ENCODE measurements at places on chromosomes 7 and 10. TPM values are rescaled to one million over a fixed set of nuclear protein-coding genes. Genes with fewer than 3 reads are reported as not detected.

CDH23 gene
- total RNA-seq = 3.4 TPM

ADRA2A gene
- total RNA-seq = 4.6 TPM

PAX4 gene
- not detected for total RNA-seq

TMEM140 gene
- total RNA-seq = 29.6 TPM

C10orf53 gene
- not detected for total RNA-seq

SFRP4 gene
- 3.2 TPM for total RNA-seq

ELAPOR2 gene
- 8.0 TPM for total RNA-seq

FAM20C gene
- total RNA-seq = 25.5 TPM

TACC2 gene
- total RNA-seq = 64.2 TPM

SLC18A3 gene
- 0.68 TPM for total RNA-seq

MSS51 gene
- total RNA-seq = 3.4 TPM

PKD2L1 gene
- not detected for total RNA-seq

- no peak for DNase-seq
Observed at GRCh38 chr7:113040849-113041248, 45.8 kb downstream of the GPR85 start.

DNA sequence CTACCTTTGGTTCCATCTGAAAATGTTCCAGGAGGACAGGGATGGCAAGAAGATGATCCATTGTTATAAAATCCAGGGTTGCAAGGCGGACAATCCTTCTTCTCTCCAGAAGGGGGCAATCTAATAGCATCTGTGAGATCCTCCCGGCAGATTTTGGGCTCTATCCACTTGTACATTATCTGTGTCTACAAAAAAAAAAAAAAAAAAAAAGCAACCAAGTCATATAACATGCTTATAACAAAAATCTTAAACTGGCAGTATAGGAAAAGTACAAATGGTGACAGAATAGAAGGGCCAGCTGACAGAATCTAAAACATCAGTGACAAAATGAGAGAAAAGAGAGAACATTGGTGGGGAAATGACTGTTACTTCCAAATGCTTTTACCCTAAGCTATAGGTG is 132.7 kb downstream of the ELAPOR2 start:
- no peak for DNase-seq

DNA sequence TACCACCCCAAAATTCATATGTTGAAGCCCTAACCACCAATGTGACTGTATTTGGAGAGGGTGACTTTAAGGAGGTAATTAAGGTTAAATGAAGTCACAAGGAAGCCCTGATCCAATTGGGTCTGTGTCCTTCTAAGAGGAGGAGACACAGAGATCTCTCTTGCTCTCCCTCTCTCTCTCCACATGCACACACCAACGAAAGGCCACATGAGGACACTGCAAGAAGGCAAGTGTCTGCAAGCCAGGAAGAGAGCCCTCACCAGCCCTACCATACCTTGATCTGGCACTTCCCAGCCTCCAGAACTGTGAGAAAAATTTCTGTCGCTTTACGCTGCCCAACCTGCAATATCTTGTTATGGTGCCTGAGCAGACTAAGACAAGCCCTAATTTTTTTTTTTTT is 56.0 kb upstream of the NEBL start:
- DNase-seq = no peak

DNA sequence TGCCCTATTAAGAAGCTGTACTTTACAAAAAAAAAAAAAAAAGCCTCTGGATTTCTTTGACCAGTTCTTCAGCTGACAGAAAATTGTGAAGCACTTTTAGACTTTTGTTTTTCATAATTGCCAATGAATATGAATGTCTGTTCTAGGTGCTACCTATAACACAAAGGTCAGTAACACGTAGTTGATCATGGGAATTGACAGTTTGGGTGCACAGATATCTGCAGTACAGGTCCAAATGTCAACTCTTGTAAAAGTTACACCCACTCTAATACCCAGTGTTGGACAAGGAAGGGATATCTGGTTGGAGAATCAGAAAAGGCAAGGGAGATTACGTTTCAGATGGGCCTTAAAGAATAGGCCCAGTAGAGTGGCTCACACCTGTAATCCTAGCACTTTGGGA is 1.8 kb downstream of the REEP3 start:
- DNase-seq = no peak

GRCh38 chr7:24902276-24902675 is 77.7 kb downstream of the OSBPL3 start:
- no peak for DNase-seq

- DNase-seq = no peak
Observed at GRCh38 chr10:73956476-73957359, 41.2 kb upstream of the VCL start.

GRCh38 chr7:142807855-142808460 is 37.2 kb downstream of the PRSS2 start:
- DNase-seq = no peak

DNA sequence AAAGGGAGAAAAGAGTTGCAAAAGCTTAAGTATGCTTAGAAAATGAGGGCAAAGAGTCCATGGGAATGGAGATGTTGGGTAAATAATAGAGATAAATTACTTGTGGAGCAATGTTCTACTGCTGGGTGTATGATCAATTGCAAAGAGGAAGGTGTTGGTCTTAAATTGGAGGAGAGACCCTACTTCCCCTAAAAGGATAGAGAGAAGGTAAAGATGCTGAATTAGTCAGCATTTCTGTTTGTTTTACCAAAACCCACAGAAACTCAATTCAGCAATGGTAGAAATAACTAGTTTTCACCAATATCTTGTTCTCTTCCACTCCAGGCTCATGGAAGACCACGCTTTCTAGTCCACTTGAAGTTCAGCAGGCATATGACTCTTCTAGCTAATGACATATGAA is 32.1 kb downstream of the ASB4 start:
- no peak for DNase-seq

GRCh38 chr10:15859906-15860691 is at the start of gene MINDY3:
MINDY3 (minus strand) TSS chr10:15860507; CDS start chr10:15860299, 208 bp downstream.
- DNase-seq = peak; percentile 85

- peak; percentile 82 for DNase-seq
Observed at GRCh38 chr7:74306730-74307469, 17.7 kb downstream of the CLIP2 start.

GRCh38 chr7:77289387-77289786 is 89.8 kb upstream of the FGL2 start:
- no peak for DNase-seq

GRCh38 chr10:102511583-102512274 is 8.0 kb downstream of the SUFU start:
- DNase-seq = no peak

DNA sequence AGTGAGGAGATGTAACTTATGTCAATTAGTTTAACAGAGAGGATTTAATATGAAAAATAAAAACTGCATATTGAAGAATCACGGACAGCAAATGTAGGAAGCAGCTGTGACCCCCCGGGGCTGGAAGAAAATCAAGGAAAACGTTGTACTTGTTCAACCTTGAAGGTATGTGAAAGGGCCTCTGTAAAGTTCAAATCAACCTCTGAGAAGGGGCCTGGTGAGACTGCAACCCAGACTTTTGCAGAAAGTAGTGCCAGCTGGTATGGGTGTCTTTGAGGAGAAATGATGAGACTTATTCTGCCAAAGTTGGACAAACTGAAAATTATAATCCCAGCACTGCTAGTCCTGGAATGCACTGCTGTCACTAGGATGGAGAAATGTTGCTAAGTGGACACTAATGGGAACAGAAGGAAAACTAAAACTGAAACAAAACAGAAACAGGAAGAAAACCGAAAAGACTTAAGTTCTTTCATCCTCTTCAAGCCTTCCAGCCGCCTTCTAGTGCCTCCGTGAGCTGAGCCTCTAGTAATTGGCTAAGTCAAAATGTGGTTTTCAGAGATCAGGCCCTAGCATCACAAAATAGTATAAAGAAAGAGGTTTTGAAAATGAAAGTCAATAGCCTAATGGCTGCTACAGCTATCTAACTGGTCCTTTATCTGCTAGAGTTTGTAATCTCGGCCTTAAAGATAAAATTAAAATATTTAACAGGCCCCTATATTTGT is 253.7 kb upstream of the SORCS1 start:
- no peak for DNase-seq

DNA sequence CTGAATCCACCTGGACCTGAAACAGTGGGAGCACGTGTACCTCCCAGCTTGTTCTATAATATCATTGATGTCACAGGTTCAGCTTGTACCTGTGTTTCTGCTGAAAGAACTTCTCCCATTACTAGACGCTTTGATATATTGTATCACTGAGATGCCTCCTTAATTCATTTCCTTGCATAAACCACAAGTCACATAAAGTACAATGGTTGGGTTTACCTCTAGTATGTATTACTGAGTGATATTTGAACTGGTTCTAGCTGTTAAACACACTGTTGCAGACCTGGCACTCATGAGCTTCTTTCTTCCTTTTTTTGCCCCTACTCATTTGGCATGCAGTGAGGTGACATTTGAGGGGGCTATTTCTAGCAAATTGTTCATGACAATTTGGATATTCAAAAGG is 106.6 kb upstream of the KLF14 start:
- no peak for DNase-seq

DNA sequence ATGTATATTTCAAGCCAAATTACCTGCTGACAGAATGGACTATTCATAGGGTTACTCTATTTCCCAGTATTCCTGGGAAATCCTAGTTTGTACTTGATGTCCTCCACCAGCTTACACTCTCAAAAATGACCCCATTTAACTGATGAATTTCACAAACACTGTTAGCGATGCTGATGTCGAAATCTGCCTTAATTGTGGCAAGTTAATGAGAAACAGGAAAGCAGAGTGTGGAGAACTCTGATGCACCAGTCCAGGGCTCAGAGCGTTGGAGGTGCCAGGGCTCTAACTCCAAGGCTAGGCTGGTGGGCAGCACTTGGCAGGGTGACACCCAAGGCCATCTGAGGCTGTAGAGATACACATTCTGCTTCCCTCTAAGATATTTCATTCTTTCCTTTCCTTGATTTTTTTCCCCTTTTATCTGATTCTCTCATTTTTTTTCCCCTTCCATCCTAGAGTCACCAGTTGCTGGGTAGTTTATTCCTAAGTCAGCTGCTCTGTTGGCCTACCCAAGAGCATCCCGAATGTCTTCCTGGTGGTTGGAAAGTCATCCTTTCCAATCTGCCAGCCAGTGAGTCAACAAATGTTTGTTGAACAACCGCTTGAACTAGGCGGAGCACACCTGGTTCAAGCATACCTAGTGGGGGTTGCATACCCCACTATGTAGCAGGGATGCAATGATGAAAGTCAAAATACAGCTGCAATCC is 525.0 kb upstream of the NRP1 start:
- DNase-seq = no peak

- no peak for DNase-seq
Observed at GRCh38 chr10:66604195-66604594, 321.6 kb upstream of the LRRTM3 start.

- DNase-seq = no peak
Observed at GRCh38 chr7:7002418-7003062, 176.5 kb upstream of the CCZ1B start.

GRCh38 chr7:25876092-25876491 is 275.9 kb upstream of the NFE2L3 start:
- DNase-seq = no peak

GRCh38 chr7:151729521-151729921 is 147.4 kb downstream of the PRKAG2 start:
- DNase-seq = no peak

DNA sequence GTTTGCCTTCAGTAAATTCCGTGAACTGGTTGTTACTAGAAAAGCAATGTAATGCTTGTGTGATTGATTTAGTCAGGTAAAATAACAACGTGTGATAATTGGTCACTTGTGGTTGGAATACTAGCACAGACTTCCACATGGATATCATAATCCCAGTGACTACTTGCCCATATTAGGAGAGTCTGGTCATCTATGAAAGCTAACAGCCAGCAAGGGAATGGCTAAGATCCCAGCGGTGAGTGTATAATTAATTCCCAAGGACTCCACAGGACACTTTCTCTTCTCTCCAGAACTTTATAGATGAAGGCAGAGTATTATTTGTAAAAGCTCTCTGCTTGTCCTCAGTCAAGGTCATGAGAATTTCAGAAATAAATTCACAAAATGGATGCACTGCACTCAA is 662.6 kb upstream of the TEX47 start:
- no peak for DNase-seq

DNA sequence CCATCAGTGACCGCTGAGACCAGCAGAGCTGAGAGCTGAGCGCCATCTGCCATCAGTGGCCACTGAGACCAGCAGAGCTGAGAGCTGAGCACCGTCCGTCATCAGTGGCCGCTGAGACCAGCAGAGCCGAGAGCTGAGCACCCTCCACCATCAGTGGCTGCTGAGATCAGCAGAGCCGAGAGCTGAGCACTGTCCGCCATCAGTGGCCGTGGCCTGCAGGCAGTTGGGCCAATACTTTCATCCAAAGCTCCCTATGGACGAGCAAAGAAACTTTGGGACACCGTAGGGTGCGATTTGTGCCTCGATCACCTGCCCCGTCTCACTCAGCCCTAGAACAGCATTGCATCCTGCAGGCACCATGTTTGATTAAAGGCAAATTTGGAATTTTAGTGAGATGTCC is 265.8 kb downstream of the DNAJB6 start:
- DNase-seq = peak; percentile 27

- DNase-seq = no peak
Observed at GRCh38 chr7:150927956-150928344, 50.2 kb downstream of the KCNH2 start.

- DNase-seq = no peak
Observed at GRCh38 chr7:107408349-107408748, 61.5 kb upstream of the GPR22 start.

All from sigmoid colon (tissue), 7 donors.